MG63 (cell line): ENCODE measurements at places on chromosomes 2 and 18. TPM values are rescaled to one million over a fixed set of nuclear protein-coding genes. Genes with fewer than 3 reads are reported as not detected.

- no peak for DNase-seq
Observed at GRCh38 chr2:61193670-61194561, 31.9 kb downstream of the C2orf74 start.

DNA sequence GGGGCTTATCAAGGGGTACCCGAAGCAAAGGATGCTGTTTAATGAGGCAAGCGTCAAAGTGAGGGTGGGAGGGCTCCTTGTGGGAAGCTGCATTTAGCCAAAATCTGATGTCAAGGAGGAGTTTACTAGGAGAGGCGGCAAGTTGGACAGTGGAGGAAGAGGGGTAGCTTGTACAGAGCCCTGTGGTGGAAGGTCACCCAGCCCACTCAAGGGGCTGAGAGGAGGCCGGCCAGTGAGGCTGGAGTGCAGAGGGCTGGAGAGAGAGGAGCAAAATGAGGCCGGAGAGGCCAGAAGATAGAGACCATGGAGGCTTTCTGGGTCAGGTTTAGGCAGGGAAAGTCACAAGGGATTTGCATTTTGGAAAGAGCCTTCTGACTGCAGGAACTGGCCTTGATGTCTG lies 49.5 kb downstream of the ASB1 start:
- no peak for DNase-seq

DNA sequence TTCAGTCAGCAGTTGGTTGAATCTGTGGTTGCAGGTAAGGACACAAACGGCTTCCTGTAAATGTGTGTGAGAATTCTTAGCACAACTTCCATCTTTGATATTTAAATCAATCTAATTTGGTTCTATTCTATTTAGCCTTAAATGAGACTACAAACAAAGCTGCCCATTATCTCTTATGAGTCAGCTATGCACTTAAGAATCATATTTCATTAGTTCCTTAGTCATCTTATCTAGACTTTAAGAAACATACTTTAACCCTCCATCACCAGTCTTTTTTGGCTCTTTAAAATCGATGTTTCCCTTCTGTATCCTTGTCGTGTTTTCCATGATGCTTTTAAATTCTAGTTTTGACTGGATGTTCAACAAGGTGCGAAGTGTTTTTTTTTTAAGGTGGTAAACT lies 114.4 kb upstream of the TMEM200C start:
- DNase-seq, result no peak

MOGAT1 gene
- total RNA-seq, result not detected in 2 replicates

DNA sequence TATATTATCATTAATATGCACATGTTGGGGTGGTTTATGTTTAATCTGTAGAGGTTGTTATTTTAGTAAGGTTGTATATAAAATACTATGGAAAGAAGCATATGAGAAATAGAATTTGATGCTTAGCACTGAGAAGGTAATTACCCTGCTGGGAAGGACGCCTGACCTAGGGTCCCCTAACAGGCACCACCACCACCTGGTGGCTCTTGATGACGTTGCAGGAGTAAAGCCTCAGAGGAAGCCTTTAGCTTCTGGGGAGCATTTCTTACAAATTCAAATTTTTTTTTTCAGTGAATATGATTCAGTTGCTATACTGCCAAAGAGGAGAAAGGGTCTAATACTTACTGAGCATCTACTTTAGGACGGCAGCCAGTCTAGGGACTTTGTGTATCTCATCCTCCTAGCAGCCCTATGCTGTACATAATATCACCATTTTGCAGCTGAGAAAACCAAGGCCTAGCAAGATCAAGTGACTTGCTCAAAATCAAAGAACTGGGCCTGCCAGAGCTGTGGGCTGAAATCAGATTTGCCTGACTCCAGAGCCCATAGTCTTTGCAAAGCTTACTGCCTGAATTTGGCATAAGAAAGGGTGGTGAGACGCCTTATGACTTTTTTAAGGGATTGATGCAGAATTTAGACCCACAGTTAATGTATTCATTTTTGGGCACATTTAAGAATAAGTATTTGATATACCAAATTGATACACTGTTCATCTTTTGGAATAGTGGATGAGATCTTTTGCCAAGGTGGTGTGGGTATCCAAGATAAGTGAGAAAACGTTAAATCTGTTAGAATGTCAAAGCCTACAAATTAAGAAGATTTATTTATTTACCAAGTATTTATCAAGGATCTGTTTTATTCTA lies 78.8 kb upstream of the GAREM1 start:
- DNase-seq, result peak; percentile 2

- no peak for DNase-seq
Observed at GRCh38 chr2:107018366-107018765, 132.4 kb upstream of the ST6GAL2 start.

DNA sequence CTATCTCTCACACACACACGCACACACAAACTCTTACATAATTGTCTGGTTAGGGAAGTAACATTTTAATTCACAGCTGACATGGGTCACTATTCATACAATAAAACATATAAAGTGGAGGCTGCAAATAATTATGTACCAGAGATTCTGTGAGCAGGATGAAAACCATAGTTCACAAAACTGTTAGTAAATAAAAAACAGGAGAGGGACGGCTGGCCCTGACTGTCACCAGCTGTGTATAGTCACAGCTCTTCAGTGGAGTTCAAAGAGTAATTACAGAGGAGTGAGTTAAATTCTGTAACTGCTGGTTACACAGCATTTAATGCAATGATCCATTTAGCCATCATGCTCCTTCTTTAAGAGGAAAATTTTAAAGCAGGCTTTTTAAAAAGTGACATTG lies 76.9 kb downstream of the NRXN1 start:
- no peak for DNase-seq

DNA sequence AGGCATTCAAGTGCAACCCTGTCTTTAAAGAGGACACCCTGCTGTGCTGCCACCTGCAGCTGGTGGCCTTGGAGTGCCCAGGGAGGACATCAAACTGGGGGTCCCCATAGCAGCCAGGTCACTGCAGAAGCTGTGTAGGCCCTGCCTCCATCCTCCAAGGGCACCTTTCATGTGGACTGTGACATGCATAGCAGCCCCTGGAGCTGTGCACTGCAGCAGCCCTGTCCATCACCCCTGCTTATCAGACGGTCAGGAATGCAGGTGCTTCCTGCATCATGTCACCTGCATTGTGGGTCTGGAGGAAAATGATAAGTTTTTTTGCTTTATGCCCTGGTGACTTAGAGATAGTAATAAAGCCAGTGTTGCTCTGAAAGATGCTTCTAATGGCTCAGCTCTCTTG lies 155.7 kb downstream of the DYSF start:
- DNase-seq, result no peak

GRCh38 chr2:24571828-24572442 lies 80.9 kb downstream of the NCOA1 start:
- no peak for DNase-seq

- no peak for DNase-seq
Observed at GRCh38 chr2:109383505-109384307, 230.1 kb downstream of the SEPTIN10 start.

FLACC1 gene
- total RNA-seq, result 0.26 TPM in 1 of 2 replicates, not detected in the other

GRCh38 chr2:95048825-95049682 lies 23.5 kb downstream of the MAL start:
- no peak for DNase-seq
